Central memory CD8-positive, alpha-beta T cell (primary cell): ENCODE measurements at places on chromosomes 7 and 10.

DNA sequence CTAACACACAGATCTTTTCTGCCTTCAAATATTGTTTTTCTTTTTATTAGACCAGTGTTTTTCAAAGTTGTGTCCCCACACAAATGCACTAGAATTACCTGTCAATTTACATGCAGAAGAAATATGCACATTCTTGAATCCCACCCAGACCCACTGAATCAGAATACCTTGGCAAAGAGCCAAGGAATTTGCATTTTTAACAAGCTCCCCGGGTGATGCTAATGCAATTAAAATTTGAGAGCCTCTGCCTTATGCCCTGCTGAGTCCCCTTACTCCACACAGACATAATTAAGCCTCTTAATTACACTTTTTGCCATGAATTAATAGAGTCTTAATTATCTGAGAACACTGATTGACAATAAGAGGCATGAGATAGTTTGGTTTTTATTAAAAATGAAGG lies 201.2 kb upstream of the GRB10 start:
- no peak for DNase-seq

- DNase-seq: no peak
These were observed 58.0 kb upstream of the STRIP2 start for GRCh38 chr7:129376076-129376777.

DNA sequence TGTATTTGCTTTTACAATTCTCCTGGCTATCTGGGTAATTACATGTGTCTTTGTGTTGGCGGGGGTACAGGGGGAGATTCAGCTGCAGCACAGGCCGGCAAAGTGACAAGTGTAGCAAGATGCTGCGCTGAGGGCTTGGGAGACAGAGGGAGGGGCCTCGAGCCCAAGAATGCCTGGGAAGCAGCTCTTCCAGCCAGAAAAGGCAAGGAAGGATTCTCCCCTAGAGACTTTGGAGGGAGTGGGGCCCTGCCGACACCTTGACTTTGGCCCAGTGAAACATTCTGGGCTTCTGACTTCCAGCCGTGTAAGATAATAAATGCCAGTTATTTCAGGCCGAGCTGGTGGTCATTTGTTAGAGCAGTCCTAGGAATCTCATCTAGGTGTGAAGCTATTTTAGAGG lies 7.2 kb upstream of the REPIN1 start:
- DNase-seq: no peak

DNA sequence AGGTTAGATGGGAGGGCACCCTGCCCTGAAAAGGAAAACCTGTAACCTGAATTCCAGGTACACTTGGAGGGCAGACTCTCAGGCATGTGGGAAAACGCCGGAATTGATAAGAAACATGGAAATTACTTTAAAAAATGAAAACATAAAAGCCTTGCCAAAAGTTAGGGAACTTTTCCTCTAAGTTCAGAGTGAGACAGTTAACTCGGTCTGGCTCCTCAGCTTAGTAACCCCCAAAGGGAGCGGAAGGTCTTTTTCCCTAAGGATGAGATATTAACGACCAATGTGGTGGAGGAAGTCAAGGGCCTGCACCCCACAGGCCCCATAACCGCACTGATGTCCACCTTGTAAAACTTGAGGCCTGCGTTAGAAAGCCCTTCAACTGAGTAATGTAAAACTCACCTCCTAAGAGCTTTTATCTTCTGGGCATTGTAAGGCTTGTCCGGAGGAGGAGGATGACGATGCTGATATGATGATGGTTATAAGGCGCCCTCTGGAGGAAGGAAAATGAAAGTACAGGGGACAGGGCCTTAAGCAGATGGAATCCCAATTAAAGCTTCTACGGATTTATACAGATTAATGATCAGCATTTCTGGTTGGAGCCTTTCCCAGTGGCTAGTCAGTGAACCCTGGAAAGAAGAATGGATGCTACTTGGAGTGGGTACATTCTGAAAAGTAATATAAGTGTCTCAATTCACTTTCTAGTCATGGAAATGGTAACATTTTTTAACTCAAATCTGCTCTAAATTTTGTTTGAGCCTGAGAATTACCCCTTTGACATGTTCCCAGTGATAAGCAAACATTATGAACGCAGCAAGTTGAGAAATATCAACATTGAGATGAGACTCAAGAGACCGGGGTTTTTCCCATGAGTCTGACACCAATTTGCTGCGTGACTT lies 694 bp downstream of the COL1A2 start:
- DNase-seq: no peak

DNA sequence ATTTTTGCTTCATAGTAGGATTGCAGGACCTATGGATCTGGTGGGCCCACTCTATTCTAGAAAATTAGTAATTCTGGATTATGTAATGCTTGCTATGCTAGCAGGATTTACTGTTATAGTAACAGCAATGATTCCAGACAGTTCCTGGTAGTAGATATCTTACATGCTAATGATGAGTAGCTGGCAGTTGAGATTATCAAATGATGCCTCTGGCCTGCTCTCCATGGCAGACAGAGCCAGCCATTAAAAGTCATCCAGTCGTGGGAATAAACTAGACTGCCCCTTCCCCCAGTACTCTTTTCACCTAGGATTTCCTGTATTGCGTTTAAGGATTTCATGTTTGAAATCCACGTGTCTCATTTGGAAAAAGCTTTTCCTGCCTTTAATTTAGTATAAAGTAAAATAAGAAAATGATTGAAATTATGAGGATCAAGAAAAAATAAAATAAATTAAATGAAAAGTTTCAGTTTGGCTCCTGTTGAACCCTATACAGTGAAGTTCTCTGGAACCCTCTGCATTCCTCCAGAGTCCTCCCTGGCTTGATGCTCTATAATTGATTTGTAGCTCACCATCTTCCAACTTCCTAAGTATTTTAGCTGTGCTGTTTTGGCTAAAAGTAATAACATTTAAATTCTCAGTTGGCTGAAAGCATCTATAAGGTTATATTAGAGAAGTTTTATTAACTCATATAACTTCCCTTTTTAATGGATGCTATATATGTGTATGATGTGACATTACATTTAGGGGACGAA lies 14.6 kb downstream of the UMAD1 start:
- DNase-seq: no peak

DNA sequence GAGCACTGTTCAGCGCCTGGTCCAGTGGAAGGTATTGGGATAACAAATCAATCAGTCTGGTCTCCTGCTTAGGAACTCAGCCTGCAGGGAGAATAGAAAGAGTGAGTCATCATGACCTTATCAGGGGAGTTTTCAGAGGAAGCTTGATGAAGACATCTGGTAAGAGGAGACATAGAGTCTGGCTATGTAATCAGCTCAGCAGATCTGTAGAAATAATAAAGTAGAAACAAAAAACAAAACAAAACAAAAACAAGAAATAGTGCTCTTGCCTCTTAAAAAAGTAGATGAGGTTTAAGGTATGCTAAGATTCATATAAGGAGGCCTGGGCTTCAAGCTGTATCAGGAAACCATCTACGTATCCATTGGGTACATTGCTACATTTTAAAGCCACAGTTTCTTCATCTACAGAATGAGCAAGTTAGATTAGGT lies 14.4 kb downstream of the TAS2R41 start:
- DNase-seq: no peak

DNA sequence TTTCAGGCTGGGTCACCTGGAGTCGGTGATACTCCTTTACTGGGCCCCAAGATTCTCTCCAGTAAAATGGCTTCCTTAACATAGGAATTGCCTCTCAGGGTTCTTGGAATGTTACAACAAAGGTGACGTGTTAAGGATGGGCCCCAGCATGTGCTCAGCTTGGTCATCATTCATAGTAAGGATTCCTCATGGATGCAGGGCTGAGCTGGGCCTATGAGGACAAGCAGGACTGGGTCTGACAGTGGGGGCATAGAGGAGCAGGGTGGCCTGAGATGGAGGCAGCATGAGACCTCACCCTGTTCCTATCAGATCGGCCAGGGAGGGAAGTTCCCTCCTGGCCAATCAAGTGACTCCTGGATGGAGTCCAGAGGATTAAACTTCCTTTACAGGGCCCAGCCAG lies 12.8 kb upstream of the MBL2 start:
- no peak for DNase-seq

DNA sequence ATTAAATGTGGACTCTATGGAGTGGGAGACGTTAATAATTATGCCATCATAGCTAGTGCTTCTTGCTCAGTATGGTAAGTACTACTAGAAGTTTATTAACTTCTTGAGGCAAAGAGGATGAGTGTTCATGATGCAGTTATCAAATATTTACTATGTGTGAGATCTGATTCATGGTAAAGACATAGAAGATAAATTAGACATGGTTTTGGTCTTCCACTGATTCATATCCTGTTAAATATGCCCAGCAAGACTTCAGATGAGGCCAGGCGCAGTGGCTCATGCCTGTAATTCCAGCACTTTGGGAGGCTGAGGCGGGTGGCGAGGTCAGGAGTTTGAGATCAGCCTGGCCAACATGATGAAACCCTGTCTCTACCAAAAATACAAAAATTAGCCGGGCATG lies 547.1 kb upstream of the ANKRD30A start:
- DNase-seq: no peak

- DNase-seq: no peak
These were observed 2.7 kb downstream of the IL2RA start for GRCh38 chr10:6059506-6059905.

- DNase-seq: no peak
These were observed 873.2 kb downstream of the GATA3 start for GRCh38 chr10:8927705-8928104.

DNA sequence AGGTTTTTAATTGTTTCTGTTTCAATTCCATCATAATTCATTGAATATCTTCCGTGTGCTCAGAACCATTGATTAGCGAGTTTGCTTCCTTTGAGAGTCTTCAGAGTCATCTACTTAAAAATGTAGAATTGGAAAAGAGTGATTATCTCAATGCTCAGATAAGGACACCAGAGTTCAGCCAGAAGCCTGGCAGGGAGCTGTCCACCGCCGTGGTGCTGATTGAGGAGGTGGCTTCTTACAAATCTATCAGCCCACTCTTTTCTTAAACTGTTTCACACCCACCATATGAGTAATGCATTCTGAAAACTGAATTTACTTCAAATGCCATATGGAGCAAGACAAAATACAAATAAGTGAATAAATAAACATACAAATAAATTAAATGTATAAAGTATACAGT lies 79.3 kb downstream of the INSYN2A start:
- DNase-seq: no peak
